Activated T-cell treated with anti-CD3 and anti-CD28 coated beads, Interleukin-2, amount 50 U/mL, for 72 hours (primary cell): ENCODE measurements at places on chromosomes 2 and 18. TPM values are rescaled to one million over a fixed set of nuclear protein-coding genes. Genes with fewer than 3 reads are reported as not detected.
A peak's percentile ranks its signal among the peaks of the same experiment; 100 is the strongest.

Gene KCNJ13
- not detected for total RNA-seq

Gene TACR1
- not detected for total RNA-seq

Gene SP9
- not detected for total RNA-seq

Gene TLX2
- 1.4 TPM for total RNA-seq

Gene ZSWIM2
- not detected for total RNA-seq

Gene DSEL
- 0.23 TPM for total RNA-seq

GRCh38 chr18:48940854-48941611, 9.7 kb downstream of the SMAD7 start:
- peaks cover 92% of the 10 kb centered on the region for H3K4me1 ChIP-seq
- no peaks in the 10 kb centered on the region for H3K27me3 ChIP-seq
- H3K4me3 ChIP-seq, result peak overlapping the region; percentile 76
- peak; percentile 69 for DNase-seq

DNA sequence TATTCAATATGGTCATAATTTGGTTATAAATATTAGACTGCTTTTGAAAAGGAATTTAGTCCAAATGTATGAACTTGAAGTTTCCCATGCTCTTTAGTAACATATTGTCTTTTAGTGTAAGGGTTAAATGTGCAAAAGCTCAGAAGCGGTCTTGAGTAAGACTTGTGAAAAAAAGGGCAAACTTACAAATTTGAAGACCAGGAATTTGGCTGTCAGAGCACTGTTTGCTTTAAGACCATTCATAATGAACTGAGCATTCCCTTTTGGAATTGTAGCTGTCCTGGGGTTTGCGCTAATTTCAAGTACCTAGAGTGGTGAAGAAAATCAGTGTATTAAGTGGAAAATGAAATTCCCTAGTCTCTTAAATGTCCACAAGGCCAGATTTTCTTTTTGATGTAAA, 6.9 kb upstream of the ZEB2 start:
- H3K27me3 ChIP-seq, result peaks cover 72% of the 10 kb centered on the region
- H3K4me1 ChIP-seq, result peaks cover 15% of the 10 kb centered on the region
- DNase-seq, result no peak
- no peaks in the 10 kb centered on the region for H3K36me3 ChIP-seq

GRCh38 chr18:2617401-2617998, 38.0 kb upstream of the SMCHD1 start:
- H3K4me3 ChIP-seq, result no peak overlapping the region
- H3K27ac ChIP-seq, result no peak overlapping the region
- no peak for DNase-seq
- peaks cover 29% of the 10 kb centered on the region for H3K36me3 ChIP-seq

GRCh38 chr18:48932822-48933510, 17.8 kb downstream of the SMAD7 start:
- peak overlapping the region; percentile 93 for H3K27ac ChIP-seq
- H3K27me3 ChIP-seq, result no peaks in the 10 kb centered on the region
- H3K36me3 ChIP-seq, result peaks cover 6% of the 10 kb centered on the region
- H3K4me3 ChIP-seq, result peak overlapping the region; percentile 90
- H3K4me1 ChIP-seq, result peaks cover 91% of the 10 kb centered on the region

DNA sequence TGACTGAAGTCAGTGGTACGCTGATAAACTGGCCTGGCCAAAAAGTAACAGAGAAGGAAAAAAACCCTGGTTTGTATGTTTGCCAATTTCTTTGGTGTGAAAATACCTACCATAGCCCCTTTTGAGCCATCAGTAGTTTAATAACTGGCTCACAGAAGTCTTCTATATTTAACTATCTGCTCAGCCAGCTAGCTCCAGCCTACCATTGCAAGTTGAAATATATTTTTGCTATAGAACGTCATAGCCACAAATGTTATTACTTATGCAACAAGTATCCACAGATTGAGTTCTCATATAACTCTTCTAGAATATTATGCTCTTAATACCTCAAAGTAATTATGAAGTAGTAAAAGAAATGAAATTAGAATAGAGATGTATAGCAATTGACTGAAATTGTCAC, 25.2 kb downstream of the RPE start:
- H3K36me3 ChIP-seq, result no peaks in the 10 kb centered on the region
- no peak overlapping the region for H3K27ac ChIP-seq
- DNase-seq, result no peak
- H3K4me3 ChIP-seq, result no peak overlapping the region
- H3K4me1 ChIP-seq, result no peaks in the 10 kb centered on the region

- no peaks in the 10 kb centered on the region for H3K4me1 ChIP-seq
- H3K36me3 ChIP-seq, result no peaks in the 10 kb centered on the region
- no peak for DNase-seq
- H3K4me3 ChIP-seq, result no peak overlapping the region
Measured at GRCh38 chr2:126827371-126827770, 71.3 kb upstream of the TEX51 start.

- H3K36me3 ChIP-seq, result no peaks in the 10 kb centered on the region
- peaks cover 6% of the 10 kb centered on the region for H3K4me1 ChIP-seq
- no peak for DNase-seq
- no peak overlapping the region for H3K4me3 ChIP-seq
- no peaks in the 10 kb centered on the region for H3K27me3 ChIP-seq
Measured at GRCh38 chr2:120204945-120205670, 18.1 kb downstream of the TMEM185B start.

GRCh38 chr18:25568986-25569385, 217.0 kb upstream of the ZNF521 start:
- H3K27me3 ChIP-seq, result no peaks in the 10 kb centered on the region
- no peaks in the 10 kb centered on the region for H3K36me3 ChIP-seq
- no peak overlapping the region for H3K4me3 ChIP-seq
- no peak for DNase-seq
- H3K27ac ChIP-seq, result no peak overlapping the region

GRCh38 chr2:239283288-239283945, 117.4 kb downstream of the HDAC4 start:
- peaks cover 20% of the 10 kb centered on the region for H3K27me3 ChIP-seq
- DNase-seq, result no peak
- peak overlapping the region; percentile 42 for H3K4me3 ChIP-seq
- peak overlapping the region; percentile 23 for H3K27ac ChIP-seq
- H3K4me1 ChIP-seq, result peaks cover 41% of the 10 kb centered on the region

- H3K4me1 ChIP-seq, result no peaks in the 10 kb centered on the region
- H3K36me3 ChIP-seq, result no peaks in the 10 kb centered on the region
Measured at GRCh38 chr2:104406261-104406726, 447.6 kb upstream of the POU3F3 start.

DNA sequence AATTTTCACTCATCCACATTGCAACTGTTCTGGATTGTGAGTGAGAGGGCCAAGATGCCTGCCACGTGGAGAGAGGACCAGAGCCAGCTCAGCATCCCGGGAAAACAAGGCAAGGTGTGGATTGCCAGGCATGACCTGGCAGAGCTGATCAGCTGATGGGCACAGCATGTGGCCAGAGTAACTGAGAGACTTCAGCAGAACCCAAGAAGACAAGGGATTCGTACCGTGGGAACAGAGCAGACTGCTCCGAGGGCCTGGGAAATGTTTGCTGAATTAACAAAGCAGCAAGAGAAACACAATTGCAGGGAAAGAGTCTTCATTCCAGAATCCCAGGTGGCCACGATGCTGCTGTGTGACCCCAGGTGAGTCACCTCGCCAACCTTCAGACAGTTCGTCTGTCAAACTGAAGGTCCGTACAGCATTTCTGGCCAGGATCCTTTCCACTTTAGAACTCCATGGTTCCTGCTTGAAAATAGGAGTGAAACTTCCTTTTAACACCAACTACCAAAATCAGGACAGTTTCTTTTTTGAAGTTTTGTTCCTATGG, 26.3 kb upstream of the POMC start:
- H3K27me3 ChIP-seq, result no peaks in the 10 kb centered on the region
- peaks cover 6% of the 10 kb centered on the region for H3K4me1 ChIP-seq
- no peak for DNase-seq
- H3K4me3 ChIP-seq, result no peak overlapping the region

GRCh38 chr2:12987246-12987645, 270.5 kb downstream of the TRIB2 start:
- no peaks in the 10 kb centered on the region for H3K36me3 ChIP-seq
- H3K4me1 ChIP-seq, result peaks cover 6% of the 10 kb centered on the region
- H3K4me3 ChIP-seq, result no peak overlapping the region
- H3K27ac ChIP-seq, result no peak overlapping the region

GRCh38 chr2:44142306-44142705, 26.4 kb upstream of the PPM1B start:
- no peaks in the 10 kb centered on the region for H3K36me3 ChIP-seq
- no peak overlapping the region for H3K4me3 ChIP-seq
- DNase-seq, result no peak

GRCh38 chr2:121826036-121826435, 70.6 kb downstream of the TSN start:
- H3K27me3 ChIP-seq, result no peaks in the 10 kb centered on the region
- H3K27ac ChIP-seq, result no peak overlapping the region
- no peaks in the 10 kb centered on the region for H3K36me3 ChIP-seq
- H3K4me3 ChIP-seq, result no peak overlapping the region
- no peak for DNase-seq
